ENCODE measurements at places on chromosomes 12 and 14. TPM values are rescaled to one million over a fixed set of nuclear protein-coding genes. Genes with fewer than 3 reads are reported as not detected.

GLIPR1L1 gene
- total RNA-seq, result not detected

RHOJ gene
- 3.2 TPM for total RNA-seq

GRCh38 chr12:130916241-130916911 is 37.3 kb upstream of the ADGRD1 start:
- H3K4me3 ChIP-seq, result no peak overlapping the region
- no peak overlapping the region for H3K27ac ChIP-seq
- H3K4me1 ChIP-seq, result peaks cover 9% of the 10 kb centered on the region
- peak; percentile 81 for DNase-seq
- no peaks in the 10 kb centered on the region for H3K36me3 ChIP-seq

DNA sequence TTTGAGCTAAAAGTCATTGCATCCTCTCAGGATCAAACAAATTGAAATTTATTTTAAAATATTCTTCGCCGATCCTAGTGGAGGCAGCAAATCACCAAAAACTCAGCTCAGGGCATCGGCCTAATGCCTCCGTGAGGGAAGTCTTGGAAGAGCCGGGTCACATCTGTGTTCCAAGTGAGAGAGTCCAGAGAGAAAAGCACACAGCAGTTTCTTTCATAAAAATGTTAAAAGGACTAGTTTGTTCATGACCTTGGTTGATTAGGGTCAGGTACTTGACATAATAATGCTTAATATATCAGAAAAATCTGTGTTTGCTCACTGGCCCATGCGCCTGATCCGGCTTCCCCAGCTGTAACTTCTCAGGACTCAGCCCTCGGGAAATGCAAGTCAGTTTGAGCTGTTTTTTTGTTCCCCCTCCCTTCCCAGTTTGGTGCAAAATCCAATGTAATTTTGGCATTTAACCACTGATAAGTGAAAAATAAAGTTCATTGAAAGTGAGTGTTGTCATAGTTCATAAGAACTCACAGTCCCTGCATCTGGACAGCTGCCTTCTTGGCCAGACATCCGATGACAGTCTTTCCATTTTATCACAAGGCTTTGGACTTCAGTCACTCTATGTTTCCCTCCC is 161.7 kb downstream of the CAND1 start:
- no peak overlapping the region for H3K4me3 ChIP-seq
- no peaks in the 10 kb centered on the region for H3K27me3 ChIP-seq
- H3K27ac ChIP-seq, result peak overlapping the region; percentile 67

GRCh38 chr12:89348894-89349699 is 3.2 kb downstream of the DUSP6 start:
- H3K27me3 ChIP-seq, result no peaks in the 10 kb centered on the region
- DNase-seq, result no peak
- H3K36me3 ChIP-seq, result no peaks in the 10 kb centered on the region
- H3K27ac ChIP-seq, result no peak overlapping the region

DNA sequence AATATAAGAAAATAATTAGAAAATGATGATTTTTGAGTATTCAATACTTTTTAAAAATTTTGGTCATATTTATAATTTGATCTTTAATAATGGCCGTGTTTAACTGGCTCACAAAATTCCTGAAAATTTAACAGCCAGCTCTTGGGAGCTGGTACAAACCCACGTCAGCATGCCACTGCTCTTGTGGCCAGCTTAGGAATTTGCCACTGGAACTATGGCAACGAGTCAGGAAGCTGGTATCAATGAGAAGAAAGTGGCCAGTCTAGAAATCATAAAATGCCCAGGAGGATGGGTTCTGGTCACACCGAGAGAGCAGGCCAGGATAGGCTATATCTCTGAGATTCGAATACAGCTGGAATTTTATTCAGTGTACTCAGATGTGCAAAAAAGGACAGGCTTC is 72.2 kb upstream of the PLEKHG3 start:
- H3K4me3 ChIP-seq, result no peak overlapping the region
- DNase-seq, result no peak
- H3K36me3 ChIP-seq, result no peaks in the 10 kb centered on the region
- no peaks in the 10 kb centered on the region for H3K27me3 ChIP-seq
- H3K4me1 ChIP-seq, result peaks cover 5% of the 10 kb centered on the region
- H3K27ac ChIP-seq, result no peak overlapping the region

GRCh38 chr12:116832353-116832752 is 48.9 kb downstream of the HRK start:
- H3K4me1 ChIP-seq, result no peaks in the 10 kb centered on the region
- H3K36me3 ChIP-seq, result no peaks in the 10 kb centered on the region
- no peak overlapping the region for H3K4me3 ChIP-seq
- no peaks in the 10 kb centered on the region for H3K27me3 ChIP-seq
- H3K27ac ChIP-seq, result no peak overlapping the region

GRCh38 chr12:87121896-87122295 is 865.7 kb upstream of the MGAT4C start:
- H3K27ac ChIP-seq, result no peak overlapping the region
- H3K27me3 ChIP-seq, result no peaks in the 10 kb centered on the region

Measured in hepatocyte (in vitro differentiated cells).